ENCODE measurements at places on chromosomes 2 and 18.

DNA sequence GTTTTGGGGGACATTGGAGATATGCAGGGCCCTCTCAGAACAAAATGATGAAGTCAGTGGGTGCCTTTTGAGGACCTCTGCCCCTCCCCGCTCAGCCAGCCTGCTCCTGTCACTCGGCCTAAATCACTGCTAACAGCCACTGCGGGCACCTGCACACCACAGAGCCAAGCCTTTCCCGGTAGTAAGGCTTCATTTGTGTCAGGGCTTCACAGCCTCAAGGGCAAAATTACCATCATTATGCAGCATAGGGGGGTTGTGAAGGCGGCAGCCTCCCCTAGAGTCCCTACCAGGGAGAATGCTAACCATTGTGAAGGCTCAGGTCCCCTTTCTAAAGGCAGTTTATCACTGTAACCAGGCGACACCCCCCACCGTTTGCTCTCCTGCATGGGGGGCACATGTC, 519.8 kb upstream of the MYT1L start:
- no peak for DNase-seq

DNA sequence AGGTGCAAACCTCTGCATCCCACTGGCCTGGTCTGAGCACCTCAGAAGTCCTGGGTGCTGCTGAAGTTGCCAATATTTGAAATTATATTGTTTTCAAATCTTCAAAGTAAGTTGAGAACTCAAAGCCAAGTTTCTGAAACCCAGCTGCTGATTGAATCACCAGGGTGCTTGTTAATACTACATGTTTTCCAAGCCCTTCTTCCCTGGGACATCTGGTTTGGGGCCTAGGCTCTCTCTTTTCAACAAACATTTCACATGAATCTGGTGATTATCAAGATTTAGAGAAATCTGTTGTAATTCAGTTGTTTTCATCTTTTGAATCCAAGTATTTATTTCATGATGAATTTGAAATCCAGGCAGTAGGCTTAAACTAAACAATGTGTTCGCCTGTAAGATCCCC, 24.4 kb downstream of the MLPH start:
- no peak for DNase-seq

DNA sequence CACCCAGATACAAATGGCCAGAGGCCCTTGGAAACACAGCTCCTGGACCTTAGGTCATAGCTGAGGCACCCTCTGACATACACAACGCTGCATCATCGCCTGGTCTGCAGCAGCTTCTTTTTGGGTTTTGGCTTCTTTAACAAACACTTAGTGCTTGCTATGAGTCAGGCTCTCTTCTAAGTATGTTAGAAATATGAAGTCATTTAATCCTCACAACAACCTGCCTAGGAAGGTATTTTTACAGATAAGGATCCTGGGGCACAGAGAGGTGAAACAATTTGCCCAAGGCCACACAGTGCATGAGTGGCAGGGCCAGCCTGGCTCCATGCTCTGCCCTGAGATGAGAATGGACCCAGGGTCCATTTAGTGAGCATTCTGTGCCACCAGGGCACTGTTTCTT, 96.6 kb downstream of the TMEM17 start:
- no peak for DNase-seq

- peak; percentile 9 for DNase-seq
Measured at GRCh38 chr18:12236934-12237832, 17.0 kb upstream of the CIDEA start.

DNA sequence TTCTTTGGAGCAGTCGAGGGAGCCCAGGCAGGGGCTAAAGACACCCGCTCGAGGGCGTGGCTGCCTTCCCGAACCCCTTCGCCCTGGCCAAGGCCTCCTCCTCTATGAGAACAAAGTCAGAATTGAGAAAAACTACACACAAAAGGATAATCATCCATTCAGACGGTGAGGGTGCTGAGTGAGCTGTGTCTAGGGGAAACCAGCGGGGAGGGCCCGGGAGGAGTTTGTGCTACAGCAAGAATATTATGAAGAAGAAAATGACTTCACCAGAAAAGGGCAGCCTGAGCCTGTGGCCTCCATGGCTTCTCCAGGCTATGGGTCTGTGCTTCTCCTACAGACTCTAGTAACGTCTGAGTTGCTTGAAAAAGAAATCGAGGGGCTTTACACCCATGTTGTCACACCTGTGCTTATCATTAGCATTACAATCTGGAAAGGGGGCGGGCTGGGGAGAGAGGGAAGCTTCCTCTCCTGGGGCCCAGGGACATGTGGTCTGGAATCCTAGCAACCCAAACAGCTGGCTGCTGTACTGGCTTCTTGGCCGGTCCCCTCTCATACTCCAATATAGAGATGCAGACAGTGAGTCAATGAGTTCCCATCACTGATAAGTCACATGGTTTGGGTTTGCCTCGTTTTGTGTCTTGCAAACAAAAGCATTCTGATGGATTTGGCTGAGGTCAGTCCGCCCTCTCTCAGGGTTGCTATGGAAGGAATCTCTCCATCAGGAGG, 52.0 kb upstream of the ARL4C start:
- DNase-seq: peak; percentile 34

GRCh38 chr2:206693399-206694137, 24.6 kb downstream of the DYTN start:
- peak; percentile 49 for DNase-seq

GRCh38 chr18:49846361-49846662, 33.0 kb upstream of the ACAA2 start:
- DNase-seq: no peak

DNA sequence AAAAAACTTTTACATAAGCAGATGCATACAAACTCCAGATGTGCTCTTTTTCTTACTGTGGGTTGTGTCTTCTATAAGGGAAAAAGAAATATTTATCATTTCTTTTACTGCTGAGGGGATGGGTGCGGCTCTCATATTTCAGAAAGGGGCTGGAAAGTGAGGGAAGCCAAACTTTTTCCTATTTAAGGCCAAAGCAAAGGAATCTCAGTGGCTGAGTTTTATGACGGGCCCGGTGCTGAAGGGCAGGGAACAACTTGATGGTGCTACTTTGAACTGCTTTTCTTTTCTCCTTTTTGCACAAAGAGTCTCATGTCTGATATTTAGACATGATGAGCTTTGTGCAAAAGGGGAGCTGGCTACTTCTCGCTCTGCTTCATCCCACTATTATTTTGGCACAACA, at the start of gene COL3A1:
COL3A1 (plus strand) TSS at position 210 of the 400 bp plus-strand sequence; CDS start at position 327, 117 bp downstream.
- DNase-seq: no peak

DNA sequence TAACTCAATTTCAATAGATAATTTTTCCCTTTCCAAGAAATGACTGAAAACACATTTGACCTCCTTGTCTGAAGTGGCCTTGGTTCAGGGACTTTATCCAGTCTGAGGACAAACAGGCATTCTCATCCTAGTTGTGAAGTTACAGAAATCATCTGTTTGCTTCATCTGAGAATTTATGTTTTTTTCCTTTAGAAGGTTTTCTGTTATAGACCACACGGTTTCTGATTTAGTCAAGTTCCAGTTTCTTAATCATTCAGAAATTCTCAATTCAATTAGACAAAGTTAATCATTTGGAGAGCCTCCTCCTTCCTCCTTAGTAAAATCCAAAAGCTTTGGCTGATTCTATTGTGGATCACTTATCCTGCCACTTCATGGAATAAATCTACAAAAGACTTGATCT, 60.9 kb downstream of the ICOS start:
- no peak for DNase-seq

DNA sequence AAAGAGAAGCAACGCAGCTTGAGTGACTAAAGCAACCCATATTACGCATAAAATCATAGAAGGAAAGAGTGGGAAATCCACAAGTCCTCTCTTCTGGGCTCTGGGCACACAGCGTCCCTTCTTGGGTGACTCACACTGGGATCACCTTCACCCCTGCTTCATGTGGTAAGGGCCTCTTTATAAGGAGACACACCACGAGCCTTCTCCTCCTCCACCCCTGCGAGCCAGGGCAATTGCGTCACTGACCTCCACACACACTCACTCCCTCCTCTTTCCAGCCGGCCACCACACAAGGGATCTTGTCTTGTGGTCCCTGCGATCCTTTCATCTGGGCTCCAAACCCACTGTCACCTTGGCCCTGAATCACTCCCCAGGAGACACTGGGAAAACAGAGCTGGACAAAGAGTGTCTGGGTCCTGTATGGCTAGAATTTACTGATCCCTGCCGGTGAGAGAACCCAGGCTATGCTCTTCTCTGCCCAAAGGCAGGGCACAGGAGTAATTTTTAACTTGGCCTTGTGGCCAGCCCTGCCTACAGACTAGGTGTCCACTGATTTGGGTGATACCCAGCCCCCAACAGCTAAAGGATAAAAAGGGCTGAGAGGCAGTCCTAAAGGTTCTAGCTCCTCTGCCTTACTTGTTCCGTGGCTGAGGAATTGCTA, 35.3 kb downstream of the NHEJ1 start:
- DNase-seq: no peak

DNA sequence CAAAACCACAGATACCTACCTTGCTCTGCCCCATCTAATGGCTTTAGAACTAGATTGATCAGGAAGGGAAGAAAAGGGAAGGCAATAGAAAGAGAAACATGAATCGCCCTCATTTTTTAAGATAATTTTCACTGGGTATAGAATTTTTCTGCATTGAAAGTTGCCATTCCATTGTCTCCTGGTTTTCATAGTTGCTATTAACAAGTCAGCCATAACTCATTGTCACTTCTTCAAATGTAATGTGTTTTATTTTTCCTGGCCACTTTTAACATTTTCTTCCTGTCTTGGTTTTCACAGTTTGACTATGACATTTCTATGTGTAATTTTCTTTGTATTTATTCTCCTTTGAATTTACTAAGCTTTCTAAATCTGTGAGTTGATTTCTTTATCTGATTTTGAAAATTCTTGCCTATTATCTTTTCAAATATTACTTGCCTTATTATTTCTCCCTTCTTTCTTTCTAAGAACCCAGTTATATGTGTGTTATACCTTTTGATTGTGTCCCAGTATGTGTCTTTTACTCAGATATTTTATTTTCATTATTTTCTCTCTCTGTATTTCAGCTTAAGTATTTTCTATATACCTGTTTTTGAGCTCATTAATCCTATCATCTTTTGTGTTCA, 85.5 kb upstream of the GLI2 start:
- no peak for DNase-seq

- DNase-seq: no peak
Measured at GRCh38 chr2:229220254-229220653, 50.8 kb downstream of the PID1 start.

- no peak for DNase-seq
Measured at GRCh38 chr18:52395146-52395852, 55.3 kb downstream of the DCC start.

GRCh38 chr2:85887566-85888019, 1.2 kb downstream of the ST3GAL5 start:
- DNase-seq: no peak

- DNase-seq: no peak
Measured at GRCh38 chr18:76514573-76514972, 19.5 kb upstream of the ZNF516 start.

GRCh38 chr18:24600076-24600654, 139.7 kb downstream of the HRH4 start:
- DNase-seq: peak; percentile 57

DNA sequence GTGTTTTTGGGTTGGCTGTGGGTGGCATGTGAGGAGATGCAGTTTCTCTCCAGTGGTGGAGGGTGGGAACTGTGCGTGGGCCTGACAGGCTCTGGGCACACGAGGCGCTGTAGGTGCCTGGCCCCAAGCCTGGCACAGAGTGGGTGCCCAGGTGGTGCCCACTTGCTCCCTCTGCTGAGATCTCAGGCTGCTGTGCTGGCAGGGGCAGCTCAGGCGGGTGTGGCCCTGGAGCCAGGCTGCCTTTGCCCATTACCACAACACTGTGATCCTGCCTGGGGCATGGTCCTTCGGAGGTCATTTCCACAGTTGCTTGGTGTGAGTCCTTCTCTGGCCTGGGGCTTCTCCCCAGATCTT, 20.4 kb downstream of the TSHZ1 start:
- DNase-seq: no peak

DNA sequence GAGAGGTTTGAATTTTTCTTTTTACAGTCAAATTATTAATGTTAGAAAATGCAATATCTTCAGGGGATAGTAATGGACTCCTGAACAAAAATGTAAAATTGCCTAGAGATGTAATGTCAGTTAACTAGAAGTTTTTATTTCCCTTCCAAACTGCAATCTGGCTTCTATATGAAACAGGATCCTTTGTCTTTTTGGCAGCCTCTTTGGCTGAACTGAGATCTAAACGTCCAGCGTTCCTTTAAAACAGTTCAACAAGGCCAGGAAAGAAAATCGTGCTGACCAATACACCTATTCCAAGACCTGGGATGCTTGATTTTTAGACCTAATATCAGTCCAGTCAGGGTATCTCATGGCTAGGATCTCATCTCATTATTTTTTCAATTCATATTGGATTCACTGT, 245.5 kb downstream of the FIGN start:
- DNase-seq: no peak

DNA sequence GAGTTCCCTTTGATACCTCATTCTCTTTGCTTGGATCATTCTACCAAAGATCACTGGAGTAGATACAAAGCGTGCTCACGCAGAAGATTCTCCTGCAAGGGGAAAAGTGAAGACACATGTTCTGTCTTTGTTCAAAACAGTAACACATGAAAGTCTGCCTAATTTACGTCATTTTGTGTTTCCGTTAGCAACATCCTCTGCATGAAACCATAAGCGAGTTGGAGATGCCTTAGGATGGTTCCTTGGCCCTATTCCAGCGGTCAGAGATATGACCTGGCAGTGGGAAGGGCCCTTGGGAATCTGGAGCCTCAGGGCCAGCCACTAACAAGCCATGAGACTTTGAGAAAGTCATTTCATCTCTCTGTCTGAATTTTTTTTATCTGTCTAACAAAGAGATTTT, 180.9 kb upstream of the TWIST2 start:
- DNase-seq: no peak

DNA sequence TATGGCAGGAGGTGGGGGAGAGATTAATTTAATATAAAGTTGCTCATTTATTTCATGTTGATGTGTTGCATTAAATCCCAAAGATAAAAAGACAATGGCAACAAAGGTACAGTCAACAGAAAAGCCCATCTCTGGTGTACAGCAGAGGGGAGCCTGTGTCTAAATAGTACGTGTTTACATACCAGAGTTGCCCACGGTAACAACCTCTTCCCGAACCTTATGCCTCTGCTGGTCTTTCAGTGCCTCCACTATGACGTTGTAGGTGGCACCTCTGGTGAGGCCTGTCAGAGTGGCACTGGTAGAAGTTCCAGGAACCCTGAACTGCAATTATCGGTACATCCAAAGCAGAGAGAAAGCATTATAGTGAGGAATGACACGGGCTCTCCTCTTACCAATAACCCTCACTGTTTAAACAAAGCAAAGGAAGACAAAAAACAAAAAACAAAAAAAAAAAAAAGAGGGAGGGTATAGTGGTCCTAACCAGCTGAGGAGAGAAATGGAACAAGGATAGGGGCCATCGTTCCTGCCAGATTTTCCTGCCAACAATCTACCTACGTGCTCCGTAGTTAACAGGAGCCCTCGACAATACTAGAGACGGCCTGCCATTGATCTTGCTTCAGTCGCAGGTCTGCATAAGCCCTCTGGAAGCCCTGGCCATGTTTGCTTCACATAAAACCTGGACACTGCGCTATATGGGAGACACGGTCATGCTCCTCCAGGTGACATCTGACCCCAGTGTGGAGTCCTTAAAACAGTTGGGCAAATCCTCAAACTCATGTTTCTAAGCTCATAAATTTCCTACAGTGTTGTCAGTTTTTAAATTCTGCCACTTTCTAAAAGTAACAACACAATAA, 58.5 kb downstream of the ATIC start:
- DNase-seq: no peak

GRCh38 chr18:13100942-13101658, 109.9 kb downstream of the CEP192 start:
- no peak for DNase-seq
